Adrenal gland (tissue), 19 donors: ENCODE measurements at places on chromosomes 5 and 9.

GRCh38 chr5:83972236-83972635 is 251.6 kb upstream of the HAPLN1 start:
- DNase-seq = no peak
- no peaks in the 10 kb centered on the region for H3K4me1 ChIP-seq
- no peaks in the 10 kb centered on the region for H3K36me3 ChIP-seq
- no peak overlapping the region for H3K4me3 ChIP-seq
- H3K27me3 ChIP-seq = no peaks in the 10 kb centered on the region

DNA sequence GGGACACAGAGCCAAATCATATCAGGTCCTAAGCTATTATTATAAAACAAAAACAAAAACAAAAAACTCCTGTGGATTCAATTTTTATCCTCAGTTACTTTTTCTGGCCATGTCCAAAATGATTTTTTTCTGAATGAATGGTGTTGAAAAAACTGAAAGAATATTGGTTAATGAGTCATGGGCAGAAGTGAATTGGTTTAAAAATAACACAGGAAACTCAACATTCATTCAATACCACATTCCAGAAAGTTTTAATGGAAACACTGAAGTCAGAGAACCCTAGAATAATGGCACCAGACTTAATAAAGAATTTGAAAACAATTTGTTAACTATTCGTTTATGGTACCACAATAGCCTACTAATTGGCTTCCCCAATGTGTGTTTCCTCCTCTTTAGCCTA is 102.4 kb upstream of the CDH9 start:
- no peaks in the 10 kb centered on the region for H3K36me3 ChIP-seq
- H3K27me3 ChIP-seq = no peaks in the 10 kb centered on the region
- H3K4me3 ChIP-seq = no peak overlapping the region

- no peaks in the 10 kb centered on the region for H3K27me3 ChIP-seq
- DNase-seq = no peak
- H3K27ac ChIP-seq = no peak overlapping the region
- no peaks in the 10 kb centered on the region for H3K36me3 ChIP-seq
- H3K4me1 ChIP-seq = no peaks in the 10 kb centered on the region
These were observed 355.9 kb upstream of the TLE4 start for GRCh38 chr9:79215821-79216220.

DNA sequence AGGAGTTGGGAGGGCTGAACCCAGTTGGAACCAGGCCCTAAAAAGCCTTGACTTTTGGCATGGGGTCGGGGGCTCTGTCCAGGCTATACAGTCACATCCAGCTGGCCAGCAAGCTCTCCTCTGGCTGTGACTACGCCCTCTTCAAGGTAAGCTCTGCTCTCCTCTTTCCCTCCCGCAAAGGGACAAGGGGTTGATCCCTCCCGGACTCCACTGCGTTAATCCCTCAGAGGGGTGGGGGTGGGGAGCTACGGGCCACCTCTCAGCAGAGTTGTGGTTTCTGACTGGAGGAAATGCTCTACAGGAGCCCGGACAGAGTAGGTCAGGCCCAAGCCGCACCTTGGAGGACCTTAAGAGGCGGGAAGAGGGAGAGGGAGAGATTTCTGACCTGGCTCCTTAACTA is 3.0 kb upstream of the TSPAN17 start:
- no peaks in the 10 kb centered on the region for H3K36me3 ChIP-seq
- H3K4me3 ChIP-seq = no peak overlapping the region
- no peak overlapping the region for H3K27ac ChIP-seq
- DNase-seq = no peak
- peaks cover 25% of the 10 kb centered on the region for H3K4me1 ChIP-seq
- no peaks in the 10 kb centered on the region for H3K27me3 ChIP-seq

DNA sequence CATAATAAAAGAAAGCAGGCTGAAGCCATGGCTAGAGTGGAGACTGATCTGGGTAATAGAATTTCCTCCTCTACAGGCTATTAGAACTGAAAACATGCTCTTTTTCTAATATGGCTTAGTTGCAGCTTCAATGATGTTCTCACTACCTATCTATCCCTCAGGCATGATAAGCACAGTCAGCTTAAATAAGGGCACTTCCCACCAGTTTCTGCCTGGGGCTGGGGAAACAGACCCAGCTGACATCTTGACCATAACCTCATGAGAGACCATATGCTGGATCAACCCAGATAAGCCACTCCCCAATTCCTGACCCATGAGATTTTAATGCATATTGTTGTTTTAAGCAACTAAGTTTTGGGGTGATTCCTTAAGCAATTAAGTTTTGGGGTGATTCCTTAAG is 81.2 kb downstream of the ZNF366 start:
- no peak for DNase-seq
- H3K4me3 ChIP-seq = no peak overlapping the region
- H3K27me3 ChIP-seq = no peaks in the 10 kb centered on the region
- no peak overlapping the region for H3K27ac ChIP-seq
- no peaks in the 10 kb centered on the region for H3K36me3 ChIP-seq

GRCh38 chr5:53479590-53480415 is 626 bp upstream of the FST start:
- no peak overlapping the region for H3K4me3 ChIP-seq
- peaks cover 17% of the 10 kb centered on the region for H3K4me1 ChIP-seq
- DNase-seq = peak; percentile 54
- no peaks in the 10 kb centered on the region for H3K36me3 ChIP-seq

DNA sequence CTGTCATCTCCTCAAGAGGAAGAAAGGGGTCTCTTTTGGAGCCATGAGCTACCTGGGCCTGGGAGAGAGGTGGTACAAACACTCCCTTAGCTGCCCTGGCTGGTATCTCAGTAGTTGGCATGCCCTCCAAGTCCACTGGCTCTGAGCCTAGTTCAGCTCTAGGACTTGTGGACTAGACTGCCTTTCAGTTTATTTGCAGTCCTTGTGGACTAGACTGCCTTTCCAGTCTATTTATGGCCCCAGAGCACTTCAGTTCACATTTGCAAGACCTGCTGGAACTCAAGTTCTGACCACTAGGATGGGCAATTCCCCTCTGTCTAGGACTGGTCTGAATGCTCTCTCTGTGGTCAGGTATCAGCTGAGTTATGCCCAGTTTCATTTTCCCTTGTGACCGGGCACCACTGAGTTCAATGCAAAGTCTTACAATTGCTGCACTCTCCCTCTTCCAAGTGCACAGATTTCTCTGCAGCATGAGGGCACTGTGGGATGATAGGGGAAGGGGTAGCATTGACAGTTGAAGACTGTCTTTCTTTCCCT is 1019.0 kb downstream of the TAF11L14 start:
- no peak overlapping the region for H3K27ac ChIP-seq
- H3K4me3 ChIP-seq = no peak overlapping the region
- no peaks in the 10 kb centered on the region for H3K27me3 ChIP-seq
- no peaks in the 10 kb centered on the region for H3K36me3 ChIP-seq
- DNase-seq = no peak
- H3K4me1 ChIP-seq = no peaks in the 10 kb centered on the region

- no peak overlapping the region for H3K4me3 ChIP-seq
- H3K27ac ChIP-seq = no peak overlapping the region
- no peaks in the 10 kb centered on the region for H3K36me3 ChIP-seq
- DNase-seq = peak; percentile 19
- peaks cover 5% of the 10 kb centered on the region for H3K4me1 ChIP-seq
These were observed 40.1 kb downstream of the DCAF10 start for GRCh38 chr9:37840560-37841194.

GRCh38 chr5:157862183-157862851 is 3.4 kb upstream of the CLINT1 start:
- no peak overlapping the region for H3K27ac ChIP-seq
- no peaks in the 10 kb centered on the region for H3K27me3 ChIP-seq
- DNase-seq = no peak
- no peaks in the 10 kb centered on the region for H3K36me3 ChIP-seq
- no peak overlapping the region for H3K4me3 ChIP-seq

- no peak overlapping the region for H3K27ac ChIP-seq
- H3K27me3 ChIP-seq = no peaks in the 10 kb centered on the region
- H3K36me3 ChIP-seq = no peaks in the 10 kb centered on the region
- no peaks in the 10 kb centered on the region for H3K4me1 ChIP-seq
These were observed 105.7 kb downstream of the INSYN2B start for GRCh38 chr5:169874621-169875020.

DNA sequence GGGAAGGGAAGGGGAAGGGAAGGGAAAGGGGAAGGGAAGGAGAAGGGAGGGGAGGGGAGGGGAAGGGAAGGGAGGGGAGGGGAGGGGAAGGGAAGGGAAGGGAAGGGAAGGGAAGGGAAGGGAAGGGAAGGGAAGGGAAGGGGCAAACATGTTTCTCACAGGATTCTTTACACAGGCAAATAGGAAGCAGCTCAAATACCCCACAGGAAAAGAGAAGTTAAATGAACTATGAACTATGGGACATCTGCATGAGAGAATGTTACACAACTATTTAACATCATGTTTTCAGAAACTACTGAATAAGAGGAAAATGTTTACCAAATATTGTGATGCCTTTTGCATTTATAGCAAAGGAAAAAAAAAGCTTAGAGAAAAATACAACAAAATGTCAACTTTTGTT is 125.4 kb upstream of the SLC30A5 start:
- no peaks in the 10 kb centered on the region for H3K4me1 ChIP-seq
- peaks cover 12% of the 10 kb centered on the region for H3K27me3 ChIP-seq
- H3K27ac ChIP-seq = no peak overlapping the region
- no peaks in the 10 kb centered on the region for H3K36me3 ChIP-seq
- H3K4me3 ChIP-seq = no peak overlapping the region
- no peak for DNase-seq

GRCh38 chr9:115327436-115328122 is 209.6 kb upstream of the TNC start:
- no peaks in the 10 kb centered on the region for H3K27me3 ChIP-seq
- no peak overlapping the region for H3K4me3 ChIP-seq
- H3K4me1 ChIP-seq = no peaks in the 10 kb centered on the region
- H3K27ac ChIP-seq = no peak overlapping the region

DNA sequence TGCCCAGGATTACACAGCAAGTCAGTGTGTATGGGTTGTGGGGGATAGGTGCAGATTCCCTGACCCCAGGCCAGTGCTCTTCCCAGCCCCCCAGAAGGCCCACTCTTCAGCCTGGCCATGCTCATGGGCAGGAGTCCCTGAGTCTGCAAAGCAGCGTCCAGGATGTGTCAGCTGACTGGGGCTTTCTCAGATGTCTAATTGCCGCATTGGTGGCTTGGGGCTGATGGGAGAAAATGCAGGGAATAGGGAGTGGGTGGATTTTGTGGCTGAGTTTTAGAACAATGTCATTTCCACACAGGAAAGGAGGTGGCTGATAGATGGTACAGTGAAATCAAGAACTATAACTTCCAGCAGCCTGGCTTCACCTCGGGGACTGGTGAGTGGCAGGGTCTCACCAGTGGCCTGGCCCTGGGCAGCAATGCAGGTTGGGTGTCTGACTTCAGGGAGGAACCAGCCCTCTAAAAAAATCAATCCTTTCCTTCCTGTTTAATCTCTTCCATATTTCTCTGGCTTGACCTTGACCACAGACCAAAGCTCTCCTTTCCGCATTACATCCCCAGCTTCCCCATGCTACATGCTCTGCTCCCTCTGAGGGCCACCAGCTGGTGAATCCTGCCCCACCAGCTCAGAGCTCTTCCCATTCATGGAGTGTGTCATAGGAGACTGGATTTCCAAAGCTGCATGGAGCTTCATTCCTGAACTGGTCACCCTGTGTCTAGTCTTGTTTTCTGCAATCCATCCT is 14.2 kb downstream of the GLIPR2 start:
- no peak for DNase-seq
- peak overlapping the region; percentile 47 for H3K27ac ChIP-seq
- H3K4me1 ChIP-seq = peaks cover 15% of the 10 kb centered on the region
- H3K4me3 ChIP-seq = no peak overlapping the region

- no peak overlapping the region for H3K27ac ChIP-seq
- no peaks in the 10 kb centered on the region for H3K36me3 ChIP-seq
- no peak overlapping the region for H3K4me3 ChIP-seq
- no peak for DNase-seq
- no peaks in the 10 kb centered on the region for H3K27me3 ChIP-seq
These were observed 270.4 kb upstream of the DMRT1 start for GRCh38 chr9:571066-571465.

DNA sequence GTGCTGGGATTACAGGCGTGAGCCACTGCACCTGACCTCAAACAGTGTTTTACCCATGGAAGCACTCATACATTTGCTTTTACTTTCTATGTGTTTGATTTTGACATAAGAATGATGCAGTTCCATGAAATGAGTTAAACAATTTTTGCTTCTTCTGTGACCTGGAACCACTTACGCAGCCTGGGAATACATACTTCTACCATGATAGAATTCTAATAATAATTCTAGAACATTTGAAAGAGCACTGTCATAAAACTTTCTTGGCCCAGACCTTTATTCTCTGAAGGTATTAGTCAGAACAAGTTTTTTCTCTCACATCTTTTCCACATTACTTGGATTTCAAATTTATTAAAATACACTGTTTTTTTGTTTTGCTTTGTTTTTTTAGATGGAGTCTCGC is 25.3 kb upstream of the COL5A1 start:
- H3K36me3 ChIP-seq = no peaks in the 10 kb centered on the region
- H3K4me1 ChIP-seq = no peaks in the 10 kb centered on the region
- no peaks in the 10 kb centered on the region for H3K27me3 ChIP-seq
- H3K4me3 ChIP-seq = no peak overlapping the region

DNA sequence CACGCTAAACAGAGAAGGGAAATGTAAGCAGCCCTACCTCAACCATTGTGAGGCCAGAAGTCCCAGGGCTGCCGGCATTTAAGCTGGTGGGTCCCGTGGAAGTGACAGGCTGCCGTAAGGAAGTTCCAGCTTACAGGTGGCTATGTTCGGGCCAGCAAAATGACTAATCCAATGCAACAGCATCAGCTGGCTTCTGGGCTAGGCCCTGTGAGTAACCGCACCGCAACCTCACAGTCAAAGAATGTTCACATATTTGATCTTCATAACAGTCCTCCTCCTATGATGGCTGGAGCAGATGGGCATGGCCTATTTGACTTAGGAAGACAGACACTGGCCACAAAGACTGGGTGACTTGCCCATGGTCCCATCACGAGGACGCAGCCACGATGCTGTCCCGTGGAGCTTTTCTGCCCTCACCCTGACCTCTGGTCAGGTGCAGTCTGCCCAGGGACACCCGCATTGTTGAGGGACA is 88.2 kb downstream of the LIFR start:
- no peak overlapping the region for H3K4me3 ChIP-seq
- H3K4me1 ChIP-seq = no peaks in the 10 kb centered on the region
- no peaks in the 10 kb centered on the region for H3K27me3 ChIP-seq
- no peaks in the 10 kb centered on the region for H3K36me3 ChIP-seq

- H3K27ac ChIP-seq = no peak overlapping the region
- H3K36me3 ChIP-seq = no peaks in the 10 kb centered on the region
- no peak for DNase-seq
- H3K4me3 ChIP-seq = no peak overlapping the region
- H3K27me3 ChIP-seq = peaks cover 25% of the 10 kb centered on the region
These were observed 35.8 kb upstream of the PIP5K1B start for GRCh38 chr9:68669218-68669617.

- DNase-seq = no peak
- no peaks in the 10 kb centered on the region for H3K4me1 ChIP-seq
- H3K27ac ChIP-seq = no peak overlapping the region
- H3K27me3 ChIP-seq = no peaks in the 10 kb centered on the region
- no peaks in the 10 kb centered on the region for H3K36me3 ChIP-seq
These were observed 87.6 kb downstream of the SEMA6A start for GRCh38 chr5:116487045-116487444.

- no peaks in the 10 kb centered on the region for H3K27me3 ChIP-seq
- H3K4me1 ChIP-seq = no peaks in the 10 kb centered on the region
- H3K4me3 ChIP-seq = no peak overlapping the region
- H3K36me3 ChIP-seq = no peaks in the 10 kb centered on the region
- no peak overlapping the region for H3K27ac ChIP-seq
- DNase-seq = no peak
These were observed 7.5 kb downstream of the ALDOB start for GRCh38 chr9:101427957-101428655.

GRCh38 chr5:178630475-178630930 is 3.7 kb upstream of the CLK4 start:
- no peaks in the 10 kb centered on the region for H3K27me3 ChIP-seq
- H3K27ac ChIP-seq = no peak overlapping the region
- no peaks in the 10 kb centered on the region for H3K36me3 ChIP-seq

- H3K4me3 ChIP-seq = no peak overlapping the region
- no peaks in the 10 kb centered on the region for H3K27me3 ChIP-seq
These were observed 350.7 kb upstream of the TLE4 start for GRCh38 chr9:79221084-79221483.
